ENCODE measurements at places on chromosomes 7 and 10.

GRCh38 chr7:138303230-138304070 lies 156.6 kb upstream of the TRIM24 start:
- DNase-seq = no peak

- no peak for DNase-seq
Observed at GRCh38 chr7:87147500-87147899, 4.8 kb upstream of the DMTF1 start.

- no peak for DNase-seq
Observed at GRCh38 chr7:65230231-65230630, 143.4 kb upstream of the ZNF92 start.

DNA sequence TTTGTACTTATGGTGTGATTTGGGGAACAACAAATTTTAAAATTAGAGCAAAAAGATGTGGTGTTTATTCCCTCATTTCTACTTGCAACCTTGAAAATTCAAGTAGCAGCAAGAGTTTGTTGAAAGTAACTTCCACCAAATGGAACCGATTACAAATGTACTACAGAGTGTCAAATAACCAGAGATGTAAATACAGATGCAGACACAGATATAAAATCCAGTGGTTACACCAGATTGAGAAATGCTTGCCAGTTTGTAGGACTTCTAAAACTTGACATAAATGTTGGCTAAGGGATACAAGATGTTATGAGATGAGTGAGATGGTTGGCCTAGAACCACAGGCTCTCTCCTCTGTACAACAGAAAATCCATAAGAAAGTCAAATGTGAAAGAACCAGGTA lies 162.1 kb downstream of the DIP2C start:
- DNase-seq = no peak

DNA sequence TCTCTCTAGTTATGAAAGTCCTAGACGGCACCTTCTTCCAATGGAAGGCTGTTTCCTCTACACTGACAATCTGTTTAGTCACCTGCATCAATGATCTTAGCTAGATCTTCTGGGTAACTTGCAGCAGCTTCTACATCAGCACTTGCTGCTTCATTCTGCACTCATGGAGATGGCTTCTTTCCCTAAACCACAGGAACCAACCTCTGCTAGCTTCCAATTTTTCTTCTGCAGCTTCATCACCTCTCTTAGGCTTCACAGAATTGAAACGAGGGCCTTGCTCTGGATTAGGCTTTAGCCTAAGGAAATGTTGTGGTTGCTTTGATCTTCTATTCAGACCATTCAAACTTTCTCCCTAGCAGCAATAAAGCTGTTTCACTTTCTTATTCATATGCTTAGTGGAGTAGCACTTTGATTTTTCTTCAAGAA lies 24.6 kb downstream of the NAMPT start:
- no peak for DNase-seq

- DNase-seq = no peak
Observed at GRCh38 chr10:23075672-23076071, 19.7 kb upstream of the MSRB2 start.

GRCh38 chr7:41478187-41478586 lies 224.7 kb downstream of the INHBA start:
- no peak for DNase-seq

DNA sequence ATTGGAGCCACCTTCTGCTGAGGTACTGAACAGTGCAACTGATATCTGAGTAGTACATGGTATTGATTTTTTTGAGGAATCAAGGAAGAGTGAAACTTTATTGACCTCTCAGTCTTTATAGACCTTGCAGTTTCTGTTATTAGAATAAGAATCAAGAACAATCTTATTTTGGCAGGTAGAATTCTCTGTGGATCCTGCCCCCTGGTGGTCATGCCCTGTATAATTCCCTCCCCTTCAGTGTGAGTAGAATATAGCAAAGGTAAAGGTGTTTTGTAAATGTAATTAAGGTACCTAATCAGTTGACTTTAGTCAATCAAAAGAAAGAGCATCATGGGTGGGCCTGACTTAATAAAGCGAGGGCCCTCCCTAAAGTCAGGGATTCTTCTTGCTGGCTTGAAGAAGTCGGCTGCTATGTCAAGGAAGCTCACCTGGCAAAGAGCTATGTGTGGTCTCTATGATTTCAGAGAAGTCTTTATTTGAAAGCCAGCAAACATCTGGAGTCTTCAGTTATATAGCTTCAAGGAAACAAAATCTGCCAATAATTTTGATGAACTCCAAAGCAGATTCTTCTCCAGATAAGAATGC lies 142.8 kb downstream of the LSM5 start:
- no peak for DNase-seq

- DNase-seq = no peak
Observed at GRCh38 chr7:15581352-15581951, 19.6 kb upstream of the AGMO start.

DNA sequence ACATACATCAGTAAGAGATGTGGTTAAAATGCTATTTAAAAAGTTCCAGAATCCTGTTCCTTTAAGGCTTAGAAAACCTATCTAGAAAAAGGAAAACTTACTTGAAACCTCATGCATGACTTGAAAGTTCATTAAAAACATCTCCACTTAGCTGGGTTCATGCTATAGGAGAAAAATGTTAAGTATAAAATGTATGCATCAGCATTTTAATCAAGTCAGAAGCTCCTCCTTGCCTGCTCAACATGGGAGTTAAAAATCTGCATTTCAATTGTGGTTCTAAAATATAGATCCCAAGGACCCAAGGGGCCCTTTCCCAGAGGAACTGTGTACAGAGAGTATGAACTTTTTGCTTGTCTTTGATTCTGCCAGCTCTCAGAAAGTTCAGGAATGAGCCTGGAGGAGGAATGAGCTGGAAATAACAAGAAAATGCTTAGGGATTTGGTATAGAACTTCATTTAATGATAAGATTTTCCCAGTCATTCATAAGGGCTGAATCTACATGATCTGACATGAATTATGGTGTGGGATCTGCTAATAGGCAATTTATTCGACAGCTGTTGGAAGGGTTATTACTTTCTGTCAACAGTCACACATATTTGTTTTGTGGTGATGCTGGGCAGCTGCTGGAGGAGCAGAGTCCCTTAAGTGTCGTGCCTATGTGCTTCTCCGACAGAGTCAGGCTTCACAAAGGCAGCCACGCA lies 85.6 kb upstream of the MTPN start:
- no peak for DNase-seq

DNA sequence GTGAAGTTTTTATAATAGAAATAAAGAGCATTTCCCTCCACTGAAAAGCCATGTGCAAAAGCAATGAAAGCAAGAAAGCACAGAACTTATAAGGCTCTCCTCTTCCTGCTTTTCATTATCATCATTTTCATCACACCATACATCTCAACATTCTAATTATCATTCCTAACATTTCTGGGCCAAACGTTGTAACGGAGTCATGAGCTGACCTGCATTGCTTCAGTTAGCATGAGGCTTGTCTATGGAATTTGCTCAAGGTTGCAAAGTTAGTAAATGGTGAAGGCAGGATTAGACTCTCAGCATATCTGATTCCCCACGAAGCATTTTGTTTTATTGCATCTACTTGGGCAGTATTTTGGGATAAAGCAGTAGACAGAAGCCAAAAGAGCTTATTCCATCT lies 11.4 kb downstream of the SCIN start:
- no peak for DNase-seq

GRCh38 chr10:1928606-1929005 lies 191.3 kb upstream of the ADARB2 start:
- DNase-seq = no peak

DNA sequence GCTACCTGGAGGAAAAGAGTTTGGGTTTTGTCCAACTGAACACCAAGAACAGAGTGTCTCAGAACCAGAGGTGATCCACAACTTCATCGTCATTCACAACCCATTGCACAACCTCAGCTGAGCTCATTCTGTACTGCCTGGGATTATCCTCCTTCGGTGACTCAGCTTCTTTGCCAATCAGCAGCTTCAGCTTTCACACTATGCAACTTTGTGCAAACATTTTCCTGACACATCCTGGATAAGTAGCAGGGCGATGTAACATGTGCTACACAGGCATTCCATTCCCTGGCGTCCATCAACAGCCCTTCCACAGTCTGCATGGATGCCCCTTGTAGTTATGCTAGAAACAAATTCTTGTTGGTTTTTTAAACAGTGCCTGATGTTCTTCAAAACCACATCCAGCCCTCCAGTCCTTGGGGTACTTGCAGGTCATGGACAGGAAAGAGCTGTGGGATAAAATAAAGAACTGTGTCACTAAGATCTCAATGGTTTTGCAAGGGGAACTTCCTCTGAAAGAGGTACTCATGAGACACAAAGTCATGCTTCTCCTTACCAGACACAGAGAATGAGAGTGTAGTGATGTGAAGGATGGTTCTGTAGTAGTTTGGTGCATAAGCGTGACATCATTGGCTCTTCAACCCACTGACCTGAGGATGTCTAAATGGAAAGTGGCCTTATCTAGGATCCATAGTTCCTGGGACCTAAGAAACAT lies 478.5 kb downstream of the KIF20B start:
- DNase-seq = no peak

- no peak for DNase-seq
Observed at GRCh38 chr7:17159500-17160037, 138.9 kb upstream of the AHR start.

DNA sequence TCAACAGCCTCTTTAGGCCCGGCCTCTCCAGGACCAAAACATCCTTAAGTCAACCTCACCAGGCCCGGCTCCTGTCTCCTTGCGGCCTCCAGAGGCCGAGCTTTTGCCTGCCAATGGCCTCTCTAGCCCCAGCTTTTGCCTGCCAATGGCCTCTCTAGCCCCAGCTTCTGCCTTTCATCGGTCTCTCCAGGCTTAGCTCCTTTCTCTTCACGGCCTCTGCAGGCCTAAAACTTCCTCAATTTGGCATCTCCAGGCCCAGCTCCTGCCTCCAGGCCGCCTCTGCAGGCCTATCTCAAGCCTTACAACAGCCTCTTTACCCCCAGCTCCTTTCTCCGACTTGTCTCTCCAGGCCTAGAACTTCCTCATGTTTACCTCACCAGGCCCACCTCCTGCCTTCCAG lies 15.7 kb upstream of the TMEM248 start:
- DNase-seq = no peak

DNA sequence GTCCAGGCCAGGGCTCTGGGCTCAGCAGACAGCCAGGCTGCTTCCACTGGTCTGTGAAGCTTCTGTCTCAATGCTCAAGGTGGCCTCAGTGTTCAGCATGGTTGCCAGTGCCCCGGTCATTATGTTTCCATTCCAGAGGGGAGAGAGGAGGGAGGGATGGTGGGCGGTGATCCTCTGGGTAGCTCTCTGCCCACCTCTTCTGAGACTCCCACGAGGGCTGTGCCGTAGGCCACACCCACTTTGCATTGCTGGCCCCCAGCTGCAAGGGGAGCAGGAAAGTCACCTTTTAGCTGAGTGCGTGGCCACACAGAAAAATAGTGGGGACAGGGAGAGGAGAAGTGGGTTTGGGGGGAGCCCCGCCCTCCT lies 42.5 kb downstream of the FOXK1 start:
- peak; percentile 51 for DNase-seq

GRCh38 chr7:70614237-70615045 lies 517.5 kb upstream of the GALNT17 start:
- DNase-seq = peak; percentile 65

GRCh38 chr7:130939321-130940095 lies 205.5 kb upstream of the KLF14 start:
- no peak for DNase-seq

DNA sequence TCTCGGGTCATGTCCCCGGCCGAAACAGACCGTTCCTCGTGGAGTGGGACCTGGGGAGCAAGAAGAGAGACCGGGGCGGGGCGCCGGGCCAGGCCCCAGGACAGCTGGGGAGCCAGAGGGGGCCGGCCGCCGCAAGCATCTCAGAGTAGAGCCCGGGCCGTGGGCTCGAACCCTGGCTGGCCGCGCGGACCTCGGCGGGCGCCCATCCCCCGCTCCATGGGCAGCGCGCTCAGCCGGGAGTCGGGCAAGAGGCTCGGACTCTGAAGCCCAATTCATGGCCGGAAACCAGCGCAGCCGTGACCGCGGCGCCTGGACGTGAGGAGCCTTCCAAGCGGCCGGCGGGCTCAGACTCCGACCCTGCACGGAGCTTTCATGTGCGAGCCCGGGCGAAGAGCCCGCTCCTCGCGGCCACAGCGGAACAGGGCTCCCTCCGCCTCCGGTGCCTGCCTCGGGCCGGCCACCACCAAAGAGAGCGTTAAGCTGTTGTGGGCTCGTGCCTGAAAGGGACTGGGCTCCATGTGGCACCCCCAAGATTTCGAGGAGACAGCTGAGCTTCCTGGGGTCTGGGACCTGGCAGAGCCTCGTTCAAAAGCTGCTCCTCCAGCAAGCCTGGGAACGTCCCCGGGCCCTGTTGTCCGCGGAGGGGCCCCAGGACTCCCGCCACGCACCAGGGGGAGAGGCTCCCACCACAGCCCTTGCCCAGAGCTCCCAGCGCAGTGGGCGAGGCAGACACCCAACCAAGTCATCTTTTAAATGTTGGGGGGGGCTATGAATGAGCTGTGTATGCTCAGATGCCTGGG lies 757 bp upstream of the GRID1 start:
- DNase-seq = peak; percentile 58

- no peak for DNase-seq
Observed at GRCh38 chr7:48087349-48087748, 1.7 kb upstream of the UPP1 start.

DNA sequence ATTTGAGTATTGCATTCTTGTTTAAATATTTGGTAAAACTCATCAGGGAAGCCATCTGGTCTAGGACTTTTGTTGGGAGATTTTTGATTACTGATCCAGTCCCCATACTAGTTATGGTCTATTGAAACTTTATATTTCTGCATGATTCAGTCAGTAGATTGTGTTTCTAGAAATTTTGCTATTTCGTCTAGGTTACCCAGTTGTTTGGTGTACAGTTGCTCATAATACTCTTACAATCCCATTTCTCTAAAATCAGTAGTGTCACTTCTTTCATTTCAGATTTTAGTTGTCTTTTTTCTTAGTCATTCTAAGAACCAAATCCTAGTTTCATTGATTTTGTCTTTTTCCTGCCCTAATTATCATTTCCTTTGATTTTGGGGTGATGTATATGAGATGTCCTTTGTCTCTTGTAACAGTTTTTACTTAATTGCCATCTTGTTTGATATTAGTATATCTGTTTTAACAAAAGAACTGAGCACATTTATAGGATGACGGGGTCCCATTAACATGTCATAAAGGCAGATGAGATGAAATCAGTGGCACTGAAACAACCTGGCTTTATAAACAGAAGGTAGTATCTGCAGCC lies 7.9 kb downstream of the MALSU1 start:
- no peak for DNase-seq

DNA sequence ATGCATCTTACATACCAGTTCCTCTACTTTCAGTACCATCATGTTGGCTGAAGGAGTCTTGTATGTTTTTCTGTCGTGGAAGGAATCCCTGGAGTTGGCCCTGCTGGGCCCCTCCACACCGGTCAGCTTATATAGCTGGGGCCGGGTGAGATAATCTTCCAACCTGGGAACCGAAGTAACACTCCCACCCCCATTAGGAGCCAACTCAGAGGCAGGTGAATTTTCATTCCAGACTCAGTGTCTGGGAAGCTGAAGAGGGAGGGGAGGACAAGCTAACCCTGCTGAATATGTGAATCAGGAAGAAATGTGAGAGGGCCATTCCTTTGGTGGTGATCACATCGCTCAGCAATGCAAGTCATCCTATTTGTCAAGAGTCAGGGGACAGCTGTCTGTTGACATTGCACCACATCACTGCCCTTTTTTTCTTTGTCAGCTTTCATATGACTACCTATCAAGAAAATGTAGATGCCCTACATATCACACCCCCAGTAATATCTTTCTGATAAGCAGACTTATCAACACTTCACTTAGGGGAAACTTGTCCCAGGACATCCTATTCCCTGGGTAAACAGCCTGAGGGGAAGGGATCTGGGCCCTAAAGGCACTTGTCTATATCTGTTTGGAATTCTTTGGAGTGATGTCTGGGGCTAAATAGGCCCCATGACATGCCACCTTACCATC lies at the start of gene ANKRD1:
ANKRD1 (minus strand) TSS at position 102 of the 681 bp plus-strand sequence; CDS start at position 42, 60 bp downstream.
- peak; percentile 78 for DNase-seq

- DNase-seq = no peak
Observed at GRCh38 chr7:93284908-93285307, 52.7 kb downstream of the VPS50 start.
